ENCODE measurements at places on chromosomes 1 and 21.

DNA sequence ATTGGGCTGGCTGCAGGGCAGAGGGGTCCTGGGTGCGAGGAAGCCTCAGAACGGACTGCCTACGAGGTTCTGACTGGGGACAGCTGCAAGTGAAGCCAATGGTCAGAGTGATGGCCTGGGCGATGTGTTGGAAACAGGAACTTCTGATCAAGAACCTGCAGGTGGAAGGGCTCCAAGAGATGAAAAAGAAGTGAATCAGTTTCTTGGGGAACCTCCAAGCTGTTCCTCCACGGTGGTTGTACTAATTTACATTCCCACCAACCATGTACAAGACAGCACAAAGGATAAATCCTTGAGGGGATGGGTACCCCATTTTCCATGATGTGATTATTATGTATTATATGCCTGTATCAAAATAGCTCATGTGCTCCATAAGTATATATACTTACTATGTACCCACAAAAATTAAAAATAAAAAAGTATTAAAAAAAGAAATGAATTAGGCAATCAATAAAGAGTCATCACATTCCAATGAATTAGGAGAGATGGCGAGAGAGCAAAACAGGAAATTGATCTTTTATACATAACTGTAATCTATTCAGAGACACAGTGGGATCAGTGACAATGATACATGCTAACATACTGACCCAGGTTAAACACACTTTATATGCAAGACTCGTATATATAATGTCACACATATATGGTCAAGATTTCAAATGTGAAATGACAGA, 58.1 kb downstream of the PTPN14 start:
- DNase-seq: no peak

DNA sequence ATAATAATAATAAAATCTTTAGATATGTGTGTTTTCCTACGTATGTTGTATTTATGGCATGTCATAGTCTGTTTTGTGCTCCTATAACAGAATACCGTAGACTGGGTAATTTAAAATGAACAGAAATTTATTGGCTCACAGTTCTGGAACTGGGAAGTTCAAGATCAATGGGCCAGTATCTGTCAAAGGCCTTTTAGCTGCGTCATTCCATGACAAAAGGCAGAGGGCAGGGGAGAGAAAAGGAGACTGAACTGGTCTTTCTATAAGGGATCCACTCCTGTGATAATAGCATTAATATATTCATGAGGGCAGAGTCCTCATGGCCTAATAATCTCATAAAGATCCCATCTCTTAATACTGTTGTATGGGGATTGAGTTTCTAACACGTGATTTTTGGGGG, 7.1 kb upstream of the SFT2D2 start:
- no peak for DNase-seq

- no peak for DNase-seq
These were observed 89.3 kb downstream of the PAX7 start for GRCh38 chr1:18719786-18720451.

DNA sequence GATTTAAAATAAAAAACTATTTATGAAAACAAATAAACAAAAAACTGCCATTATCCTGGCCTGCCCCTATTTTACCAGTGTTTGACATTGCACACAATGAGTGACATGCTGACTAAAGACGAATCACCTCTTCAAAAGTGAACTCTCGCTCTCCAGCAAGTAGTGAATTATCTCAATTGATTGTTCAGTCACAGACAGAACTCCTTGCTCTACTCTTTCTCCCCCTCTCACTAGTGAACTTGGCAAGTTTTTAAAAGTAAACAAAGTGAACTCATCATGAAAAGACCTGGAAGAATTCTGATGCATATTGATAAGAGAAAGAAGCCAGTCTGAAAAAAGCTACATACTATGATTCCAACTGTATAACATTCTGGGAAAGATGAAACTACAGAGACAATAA, 4.7 kb upstream of the C1orf52 start:
- no peak for DNase-seq

- DNase-seq: no peak
These were observed 129.2 kb downstream of the NTPCR start for GRCh38 chr1:233079574-233079973.

- no peak for DNase-seq
These were observed 51.5 kb downstream of the FOXO6 start for GRCh38 chr1:41412748-41413147.

DNA sequence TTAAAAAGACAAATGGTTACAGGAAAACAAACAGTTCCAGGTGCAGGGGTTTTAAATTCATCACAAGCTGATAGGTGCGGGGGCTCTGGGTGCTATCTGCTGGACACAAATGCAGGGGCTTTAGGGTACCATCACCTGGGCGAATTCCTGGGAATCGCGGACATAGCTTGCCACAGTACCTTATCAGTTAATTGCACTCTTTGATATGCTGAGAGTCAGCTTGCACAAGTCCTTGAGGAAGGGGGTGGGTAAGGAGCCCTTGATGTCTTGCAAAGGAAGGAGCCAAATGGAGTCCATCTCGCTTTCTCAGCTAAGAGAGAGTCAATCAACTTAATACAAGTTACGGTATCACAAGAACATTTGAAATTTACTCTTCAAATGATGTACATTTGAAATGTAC, 25.4 kb upstream of the TMEM54 start:
- DNase-seq: no peak

- no peak for DNase-seq
These were observed 30.7 kb downstream of the NOL9 start for GRCh38 chr1:6523566-6523965.

- DNase-seq: no peak
These were observed 73.1 kb downstream of the UBIAD1 start for GRCh38 chr1:11345971-11346715.

- no peak for DNase-seq
These were observed 40.6 kb downstream of the NTNG1 start for GRCh38 chr1:107181253-107181969.

- no peak for DNase-seq
These were observed 288.5 kb downstream of the TPR start for GRCh38 chr1:186086583-186086982.

GRCh38 chr1:89339039-89339438, 24.8 kb upstream of the GBP6 start:
- no peak for DNase-seq

- no peak for DNase-seq
These were observed 305.0 kb upstream of the ST6GALNAC5 start for GRCh38 chr1:76562292-76562691.

DNA sequence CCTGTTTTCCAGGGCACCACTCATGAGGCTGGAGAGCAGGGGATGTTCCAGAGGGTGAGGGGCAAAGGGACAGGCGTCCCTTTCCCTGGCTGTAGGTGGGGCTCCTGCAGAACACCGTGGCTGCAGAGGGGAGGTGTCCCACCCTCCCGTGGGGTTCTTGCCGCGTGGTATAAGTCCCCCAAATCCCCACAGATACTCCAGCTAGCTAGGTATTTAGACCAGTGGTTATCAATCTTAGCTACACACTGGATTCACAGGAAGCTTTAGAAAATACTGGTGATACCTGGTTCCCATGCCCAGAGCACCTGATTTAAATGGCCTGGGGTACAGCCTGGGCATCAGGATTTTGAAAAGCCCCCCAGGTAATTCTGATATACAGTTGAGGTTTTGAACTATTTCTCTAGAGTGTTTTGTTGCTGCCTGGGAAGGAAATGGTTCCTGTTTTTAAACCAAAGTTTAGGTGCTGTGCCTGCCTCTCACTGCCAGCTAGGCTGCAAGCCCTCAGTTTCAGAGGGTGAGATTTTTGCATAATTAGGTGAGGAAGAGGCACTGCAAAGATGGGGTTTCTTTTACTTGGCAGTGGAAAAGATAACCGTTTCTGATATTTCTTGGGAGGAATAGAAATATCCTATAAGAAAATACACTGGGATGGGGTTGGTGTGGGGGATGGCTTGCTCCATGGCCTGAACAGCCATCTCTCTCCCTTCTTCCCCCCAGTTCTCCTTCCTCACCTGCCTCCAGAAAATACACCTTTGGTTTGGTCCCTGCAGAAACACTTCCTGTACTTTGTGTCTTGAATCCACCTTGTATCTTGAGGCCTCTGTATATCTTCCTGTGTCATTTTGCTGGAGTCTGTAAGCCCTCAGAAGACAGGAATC, 51.7 kb downstream of the RASSF5 start:
- no peak for DNase-seq

GRCh38 chr1:157658571-157658970, 42.0 kb downstream of the FCRL3 start:
- DNase-seq: no peak

- no peak for DNase-seq
These were observed 74.2 kb downstream of the TOMM20 start for GRCh38 chr1:235054466-235054865.

DNA sequence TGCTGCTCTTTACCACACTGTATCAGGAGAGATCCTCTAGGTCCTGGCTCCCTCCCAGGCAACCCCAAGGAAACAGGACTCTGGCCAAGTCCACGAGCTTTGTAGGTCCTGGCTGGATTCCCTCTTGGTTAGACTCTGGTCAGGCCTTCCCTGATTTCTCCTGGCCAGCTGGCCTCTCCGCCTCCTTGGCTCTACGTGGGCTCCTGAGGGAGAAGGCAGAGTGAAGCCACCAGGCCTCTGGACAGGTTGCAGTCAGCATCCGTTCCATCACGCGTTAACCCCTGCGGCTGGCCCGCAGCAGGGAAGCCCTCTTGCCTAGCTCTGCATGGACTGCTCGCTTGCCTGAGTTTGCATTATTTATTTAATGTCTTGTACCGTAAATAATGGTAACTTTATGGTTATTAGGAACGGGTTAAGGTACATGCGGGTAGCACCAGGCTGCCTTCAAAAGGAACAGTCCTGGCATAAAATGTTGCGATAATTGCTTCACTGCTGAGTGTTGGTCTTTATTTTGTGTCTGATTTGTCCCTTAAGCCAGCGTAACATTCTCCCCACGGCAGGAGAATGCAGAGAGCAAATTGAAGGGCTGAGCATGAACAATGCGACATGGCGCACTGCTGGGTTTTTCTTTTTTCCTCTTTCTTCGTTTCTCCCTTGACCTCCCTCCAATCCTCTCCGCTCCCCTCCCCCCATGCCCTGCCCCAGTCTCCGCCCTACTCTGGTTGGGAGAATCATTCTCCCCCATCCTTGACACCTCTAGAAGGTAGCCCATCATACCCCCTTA, 100.3 kb downstream of the RNF220 start:
- DNase-seq: no peak

DNA sequence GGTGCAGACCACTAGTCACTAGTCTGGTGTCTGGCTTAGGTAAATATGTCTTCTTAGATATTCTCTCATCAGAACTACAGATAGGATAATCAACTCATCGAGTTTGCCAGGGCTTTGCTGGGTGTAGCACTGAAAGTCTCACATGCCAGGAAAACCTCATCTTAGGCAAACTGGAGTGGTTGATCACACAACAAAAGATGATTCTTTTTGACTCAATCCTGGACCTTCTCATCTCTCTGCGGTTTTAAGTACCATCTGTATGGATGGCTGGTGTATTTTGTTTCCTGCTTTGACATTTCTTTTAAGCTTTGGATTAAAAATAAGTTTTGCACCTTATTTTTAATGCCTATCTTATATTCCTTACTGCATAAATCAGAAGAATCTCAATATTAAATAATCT, 11.3 kb downstream of the GBP2 start:
- no peak for DNase-seq

GRCh38 chr1:2617971-2618470, 14.8 kb downstream of the MMEL1 start:
- DNase-seq: no peak

DNA sequence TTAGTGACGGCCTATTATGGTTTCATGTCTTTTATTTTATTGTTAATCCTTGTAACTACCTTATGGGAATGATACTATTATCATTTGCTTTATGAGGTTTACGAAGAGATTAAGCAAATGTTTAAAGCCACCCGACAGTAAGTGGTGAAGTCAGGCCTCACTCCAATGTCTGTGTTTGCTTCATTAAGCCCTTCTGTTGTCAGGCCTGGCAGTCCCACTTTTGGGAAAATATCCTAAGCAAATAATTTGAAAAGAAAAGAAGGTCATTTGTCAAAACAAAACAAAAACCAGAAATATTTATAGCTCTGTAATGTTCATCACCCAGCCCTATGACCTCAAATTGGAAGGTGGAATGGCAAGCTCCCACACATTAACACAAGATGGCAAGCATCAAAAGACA, 40.7 kb upstream of the USP24 start:
- no peak for DNase-seq

GRCh38 chr1:41915786-41916571, 2.7 kb downstream of the HIVEP3 start:
- DNase-seq: no peak

DNA sequence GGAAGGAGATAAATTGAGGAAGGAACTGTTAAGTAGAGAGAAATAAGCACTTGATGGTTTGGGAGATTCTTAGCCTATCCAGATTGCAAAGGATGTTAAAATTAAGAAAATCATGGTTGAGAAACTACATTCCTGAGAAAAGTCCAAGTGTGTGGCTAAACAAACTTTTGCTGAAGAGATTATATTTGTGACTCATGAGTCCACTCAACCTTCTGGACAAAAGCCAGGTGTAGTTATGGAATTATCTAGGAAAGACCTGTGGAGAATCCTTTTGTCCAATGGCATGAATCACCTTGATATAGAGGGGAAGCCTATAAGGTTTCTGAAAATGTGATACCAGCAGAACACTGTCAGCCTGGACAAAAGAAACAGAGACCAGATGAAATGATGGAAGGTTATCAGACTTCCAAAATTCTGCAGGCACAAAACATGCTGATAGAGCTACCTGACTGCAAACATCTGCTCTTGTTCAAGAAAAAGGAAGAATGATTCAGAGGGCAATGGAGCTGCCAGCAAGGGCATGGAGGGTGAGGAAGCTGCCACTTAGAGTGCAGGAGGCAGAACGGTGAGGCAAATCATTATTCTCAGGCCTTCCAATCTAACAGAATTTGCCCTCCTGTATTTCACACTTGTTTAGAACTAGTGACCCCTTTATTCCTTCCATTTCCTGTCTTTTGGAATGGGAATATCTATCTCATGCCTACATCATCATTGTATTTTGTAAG, 300.6 kb upstream of the PRMT6 start:
- DNase-seq: no peak

DNA sequence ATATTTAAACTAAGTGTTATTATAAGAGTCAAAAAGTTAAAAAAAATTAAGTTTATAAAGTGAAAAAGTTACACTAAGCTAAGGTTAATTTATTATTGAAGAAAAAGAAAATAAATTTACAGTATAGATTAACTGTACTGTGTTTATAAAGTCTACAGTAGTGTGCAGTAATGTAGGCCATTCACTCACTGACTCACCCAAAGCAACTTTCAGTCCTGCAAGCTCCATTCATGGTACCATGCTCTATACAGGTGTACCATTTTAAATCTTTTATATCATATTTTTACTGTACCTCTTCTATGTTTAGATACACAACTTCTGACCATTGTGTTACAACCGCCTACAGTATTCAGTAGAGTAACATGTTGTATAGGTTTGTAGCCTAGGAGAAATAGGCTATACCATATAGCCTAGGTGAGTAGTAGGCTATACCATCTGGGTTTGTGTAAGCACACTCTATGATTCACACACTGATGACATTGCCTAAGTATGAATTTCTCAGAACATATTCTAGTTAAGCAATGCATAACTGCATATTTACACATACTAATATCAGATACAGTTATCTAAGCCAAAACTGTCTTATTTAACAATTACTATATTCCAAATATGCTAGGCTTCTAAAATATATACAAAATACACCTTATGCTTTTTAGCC, 80.6 kb upstream of the GFI1 start:
- no peak for DNase-seq

- no peak for DNase-seq
These were observed 43.1 kb upstream of the SUCO start for GRCh38 chr1:172489847-172490246.

GRCh38 chr1:175162955-175163354, 29.6 kb downstream of the KIAA0040 start:
- no peak for DNase-seq

Data from uterus (tissue), 4 donors.